Osteoblast (primary cell): ENCODE measurements at places on chromosomes 11 and 22. TPM values are rescaled to one million over a fixed set of nuclear protein-coding genes. Genes with fewer than 3 reads are reported as not detected.

The SUN2 gene
- 95.2 and 105 TPM in 2 replicates for total RNA-seq

The CSTPP1 gene
- 27.1 and 31.5 TPM in 2 replicates for total RNA-seq

The P2RY2 gene
- 0.36 and 0.59 TPM in 2 replicates for total RNA-seq

GRCh38 chr22:27097933-27098332 is 440.5 kb downstream of the MIAT start:
- no peak overlapping the region for H3K27ac ChIP-seq
- H3K36me3 ChIP-seq, result no peaks in the 10 kb centered on the region
- no peaks in the 10 kb centered on the region for H3K4me1 ChIP-seq
- no peak overlapping the region for H3K4me3 ChIP-seq

DNA sequence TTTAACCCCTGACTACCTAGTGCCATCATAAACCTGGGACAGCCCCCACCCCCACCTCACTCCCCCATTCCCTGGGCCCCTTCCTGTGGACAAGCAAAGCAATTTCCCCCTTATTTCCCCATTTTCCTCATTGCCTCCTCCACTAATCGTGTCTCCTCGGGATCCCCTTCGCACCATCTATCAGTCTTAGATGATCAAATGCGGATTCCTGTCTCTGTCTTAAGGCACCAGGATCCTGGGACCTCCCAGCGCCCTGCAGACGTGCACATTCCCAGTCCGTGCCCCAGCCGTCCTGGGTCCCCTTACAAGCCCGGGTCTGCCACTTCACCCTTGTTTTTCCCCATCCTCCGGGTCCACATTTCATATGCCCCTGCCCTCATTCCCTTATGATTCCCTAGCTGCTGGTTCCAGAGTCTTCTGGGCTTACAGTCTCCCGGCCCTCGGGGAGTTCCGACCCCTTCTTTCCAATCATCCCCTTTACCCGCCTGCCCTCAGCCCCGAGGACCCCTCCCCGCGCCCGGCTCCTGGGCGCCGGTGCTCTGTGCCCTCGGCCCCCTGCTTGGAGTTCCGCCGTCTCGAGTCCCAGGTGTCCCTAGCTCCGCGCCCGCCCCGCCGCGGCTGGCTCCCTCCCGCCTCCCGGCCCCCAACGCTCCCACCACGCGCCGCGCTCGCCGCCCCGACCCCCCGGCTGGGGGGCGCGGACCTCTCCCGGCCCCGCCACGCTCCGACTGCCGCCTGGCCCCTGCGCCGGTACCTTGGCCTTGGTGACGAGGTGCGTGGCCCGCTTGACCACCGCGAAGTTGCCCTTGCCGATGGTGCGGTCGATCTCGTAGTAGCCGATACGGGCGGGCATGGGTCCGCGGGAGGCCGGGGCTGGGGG is 599 bp downstream of the SIK3 start:
- no peaks in the 10 kb centered on the region for H3K36me3 ChIP-seq
- DNase-seq, result peak; percentile 90
- H3K27me3 ChIP-seq, result no peaks in the 10 kb centered on the region
- H3K4me1 ChIP-seq, result peaks cover 39% of the 10 kb centered on the region
- peak overlapping the region; percentile 77 for H3K4me3 ChIP-seq

The GUCY1A2 gene
- under 0.01 and 0.29 TPM in 2 replicates for total RNA-seq

GRCh38 chr11:131734871-131735270 is 364.5 kb downstream of the NTM start:
- H3K27me3 ChIP-seq, result peaks cover 6% of the 10 kb centered on the region
- H3K27ac ChIP-seq, result no peak overlapping the region
- no peaks in the 10 kb centered on the region for H3K36me3 ChIP-seq
- peaks cover 15% of the 10 kb centered on the region for H3K4me1 ChIP-seq
- DNase-seq, result no peak
- H3K4me3 ChIP-seq, result no peak overlapping the region

The SMC1B gene
- total RNA-seq, result not detected in 2 replicates

- no peaks in the 10 kb centered on the region for H3K36me3 ChIP-seq
- peaks cover 3% of the 10 kb centered on the region for H3K27me3 ChIP-seq
- peaks cover 3% of the 10 kb centered on the region for H3K4me1 ChIP-seq
- peak; percentile 85 for DNase-seq
- H3K27ac ChIP-seq, result no peak overlapping the region
Measured at GRCh38 chr22:27667121-27667843, 134.3 kb downstream of the MN1 start.

DNA sequence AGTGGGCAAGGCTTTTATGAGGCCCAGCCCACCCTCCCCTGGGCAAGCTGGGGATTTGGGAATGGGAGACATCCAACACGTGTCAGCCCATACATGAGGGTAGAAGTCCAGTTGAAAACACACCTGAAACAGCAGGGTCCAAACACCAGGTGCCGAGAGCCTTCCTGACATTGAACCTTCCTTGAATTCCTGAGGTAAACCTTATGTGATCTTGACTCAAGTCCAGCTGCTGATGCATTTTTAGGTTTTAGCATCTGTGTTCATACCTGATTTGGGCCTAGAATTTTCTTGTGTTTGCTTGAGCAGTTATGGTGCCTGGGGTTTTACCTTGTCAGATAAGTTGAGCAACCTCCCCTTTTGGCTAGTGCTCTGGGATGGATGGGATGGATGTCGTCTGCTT is 66.3 kb downstream of the CDKN1C start:
- no peak for DNase-seq
- no peak overlapping the region for H3K27ac ChIP-seq
- H3K4me1 ChIP-seq, result peaks cover 2% of the 10 kb centered on the region
- H3K27me3 ChIP-seq, result no peaks in the 10 kb centered on the region
- no peaks in the 10 kb centered on the region for H3K36me3 ChIP-seq

GRCh38 chr22:26894766-26895485 is 237.5 kb downstream of the MIAT start:
- no peaks in the 10 kb centered on the region for H3K27me3 ChIP-seq
- H3K4me1 ChIP-seq, result peaks cover 39% of the 10 kb centered on the region
- no peaks in the 10 kb centered on the region for H3K36me3 ChIP-seq
- no peak overlapping the region for H3K4me3 ChIP-seq

The L3MBTL2 gene
- total RNA-seq, result 21.5 and 22.8 TPM in 2 replicates

The HEPHL1 gene
- not detected in 2 replicates for total RNA-seq

The CEP126 gene
- total RNA-seq, result 3.6 and 4.1 TPM in 2 replicates

The RAG2 gene
- not detected in 2 replicates for total RNA-seq

DNA sequence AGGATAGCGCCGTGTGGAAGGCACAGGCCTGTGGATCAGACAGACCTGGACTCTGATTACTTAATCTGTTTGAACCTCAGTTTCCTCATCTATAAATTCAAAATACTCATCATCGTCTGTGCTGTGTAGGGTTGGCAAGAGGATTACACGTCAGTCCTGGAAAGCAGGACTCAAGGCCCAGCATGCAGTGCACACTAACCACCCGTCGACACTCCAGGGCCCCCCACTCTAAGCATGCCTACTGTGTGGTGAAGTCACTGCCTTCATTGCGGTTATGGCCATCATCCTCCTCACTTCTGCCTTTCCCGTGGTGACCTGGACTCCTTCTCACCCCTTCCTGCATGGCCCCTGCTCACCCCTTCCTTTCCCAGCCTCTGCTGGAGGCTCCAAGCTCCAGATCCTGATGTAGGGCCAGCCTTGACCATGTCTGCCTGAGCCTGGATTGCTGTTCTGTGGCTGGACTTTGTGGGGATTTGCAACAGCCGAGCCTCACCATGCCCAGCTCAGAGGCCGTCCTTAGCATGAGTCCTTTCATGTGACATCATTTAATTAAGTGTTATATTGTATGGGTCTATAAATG is 1158.0 kb downstream of the TBC1D22A start:
- H3K4me1 ChIP-seq, result no peaks in the 10 kb centered on the region
- H3K36me3 ChIP-seq, result no peaks in the 10 kb centered on the region
- H3K4me3 ChIP-seq, result no peak overlapping the region
- no peak for DNase-seq
- no peaks in the 10 kb centered on the region for H3K27me3 ChIP-seq

DNA sequence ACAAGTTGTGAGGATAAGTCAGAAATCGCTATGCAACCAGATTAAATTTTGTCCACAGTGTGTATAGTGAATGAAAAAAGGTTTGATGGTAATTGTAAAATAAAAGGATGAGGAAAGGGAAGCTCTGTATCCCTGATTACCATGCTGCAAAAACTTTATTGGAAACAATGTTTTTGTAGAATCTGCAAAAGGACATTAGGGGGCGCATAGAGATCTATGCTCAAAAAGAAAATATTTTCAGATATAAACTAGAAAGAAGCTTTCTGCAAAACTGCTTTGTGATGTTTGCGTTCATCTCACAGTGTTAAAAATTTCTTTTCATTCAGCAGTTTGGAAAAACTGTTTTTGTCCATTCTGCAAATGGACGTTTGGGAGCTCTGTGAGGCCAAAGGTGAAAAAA is 390.5 kb downstream of the OR4C45 start:
- no peaks in the 10 kb centered on the region for H3K4me1 ChIP-seq
- no peaks in the 10 kb centered on the region for H3K36me3 ChIP-seq

GRCh38 chr11:3169255-3170043 is 4.3 kb upstream of the OSBPL5 start:
- peak; percentile 98 for DNase-seq
- H3K4me3 ChIP-seq, result peak overlapping the region; percentile 77
- no peaks in the 10 kb centered on the region for H3K27me3 ChIP-seq
- H3K27ac ChIP-seq, result peak overlapping the region; percentile 80

DNA sequence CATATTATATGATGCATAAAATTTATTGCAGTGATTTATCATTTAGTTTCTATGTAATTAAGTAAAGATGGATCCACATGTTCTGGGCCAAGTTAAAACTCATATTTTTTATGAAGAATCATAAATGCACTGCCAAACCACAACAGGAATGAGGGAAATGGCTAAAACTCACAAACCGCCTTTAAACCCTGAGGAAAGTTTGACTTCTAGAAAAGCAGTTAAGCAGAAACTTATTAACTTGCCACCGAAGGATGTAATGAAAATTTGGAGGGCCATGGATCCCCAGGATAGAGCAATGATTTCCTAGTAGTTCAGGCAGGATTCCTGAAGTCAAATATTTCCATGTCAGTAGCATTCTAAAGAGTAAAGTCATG is 218.3 kb upstream of the CTSC start:
- no peaks in the 10 kb centered on the region for H3K27me3 ChIP-seq
- H3K4me1 ChIP-seq, result peaks cover 31% of the 10 kb centered on the region
- H3K27ac ChIP-seq, result peak overlapping the region; percentile 91
- no peak for DNase-seq

The LRRC56 gene
- total RNA-seq, result 0.88 and 1.1 TPM in 2 replicates

GRCh38 chr22:48706934-48707762 is 1120.5 kb downstream of the BRD1 start:
- no peak overlapping the region for H3K4me3 ChIP-seq
- no peaks in the 10 kb centered on the region for H3K27me3 ChIP-seq
- no peaks in the 10 kb centered on the region for H3K4me1 ChIP-seq

The ELMOD1 gene
- under 0.01 TPM in 2 replicates for total RNA-seq

The C22orf42 gene
- total RNA-seq, result not detected in 2 replicates

GRCh38 chr22:46612341-46612903 is 7.8 kb upstream of the GRAMD4 start:
- H3K4me3 ChIP-seq, result no peak overlapping the region
- no peak overlapping the region for H3K27ac ChIP-seq
- DNase-seq, result no peak
- no peaks in the 10 kb centered on the region for H3K27me3 ChIP-seq
- H3K36me3 ChIP-seq, result no peaks in the 10 kb centered on the region

The SAA4 gene
- total RNA-seq, result not detected in 2 replicates

DNA sequence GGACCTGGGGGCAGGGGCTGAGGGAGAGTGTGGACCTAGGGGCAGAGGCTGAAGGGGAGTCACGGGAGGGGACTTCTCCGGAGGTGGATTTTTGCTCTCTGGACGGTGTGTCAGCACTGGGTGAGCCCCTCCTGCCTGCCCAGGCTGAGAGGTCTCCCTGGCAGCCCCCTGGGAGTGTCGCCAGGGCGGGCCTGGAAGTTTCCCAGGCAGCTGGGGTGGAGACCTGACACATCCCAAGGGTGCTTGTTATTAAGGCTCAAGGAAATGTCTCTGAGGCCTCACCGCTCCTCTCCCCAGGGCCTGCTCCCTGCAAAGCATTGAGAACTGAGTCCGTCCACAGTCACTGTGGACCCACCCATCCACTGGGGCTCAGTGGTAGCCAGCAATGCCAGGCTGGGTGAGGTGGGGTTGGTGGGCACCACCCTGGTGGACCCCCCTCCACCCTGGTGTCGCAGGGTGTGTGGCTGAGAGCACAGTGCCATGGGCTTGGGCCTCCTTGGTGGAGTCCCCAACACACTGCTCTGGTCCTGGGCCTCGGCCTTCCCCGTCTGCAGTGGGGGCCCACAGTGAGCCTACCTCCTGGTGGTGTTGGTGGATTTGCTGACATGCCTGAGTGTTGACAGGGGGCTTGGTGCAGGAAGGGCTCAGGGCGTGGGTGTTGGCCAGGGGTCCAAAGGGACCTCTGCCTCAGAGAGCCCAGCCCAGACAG is 2.5 kb downstream of the CD81 start:
- peaks cover 3% of the 10 kb centered on the region for H3K36me3 ChIP-seq
- H3K4me1 ChIP-seq, result peaks cover 19% of the 10 kb centered on the region

The GP1BB gene
- 0.88 and 1.8 TPM in 2 replicates for total RNA-seq

DNA sequence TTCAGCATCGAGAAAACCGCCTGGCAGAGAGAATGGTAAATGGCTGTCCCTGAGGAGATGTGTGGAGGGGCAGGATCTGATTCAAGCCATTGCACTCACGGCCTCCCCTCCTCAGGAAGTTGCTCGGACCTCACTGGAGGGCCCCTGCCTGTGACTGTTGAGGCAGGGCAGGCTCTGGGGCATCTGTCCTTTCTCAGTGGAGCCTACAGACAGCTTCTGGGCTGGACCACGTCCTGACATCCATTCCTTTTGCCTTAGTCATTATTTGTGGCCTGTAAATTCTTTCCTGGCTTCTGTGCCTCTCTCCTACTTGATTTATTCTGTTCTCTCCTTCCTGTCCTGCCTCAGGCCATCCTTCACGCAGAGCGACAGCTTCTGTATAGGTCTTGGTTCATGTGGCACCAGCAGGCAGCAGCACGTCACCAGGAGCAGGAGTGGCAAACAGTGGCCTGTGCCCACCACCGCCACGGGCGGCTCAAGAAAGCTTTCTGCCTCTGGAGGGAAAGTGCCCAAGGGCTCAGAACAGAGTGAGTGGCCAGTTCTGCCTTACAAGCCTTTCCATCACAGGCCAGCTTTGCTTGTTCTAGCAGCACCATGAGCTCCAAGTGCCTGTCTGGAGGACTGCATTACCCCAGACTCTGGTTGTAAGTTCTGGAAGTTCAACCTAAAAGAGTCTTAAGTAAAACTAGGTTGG is 59.6 kb downstream of the PISD start:
- peaks cover 13% of the 10 kb centered on the region for H3K4me1 ChIP-seq
- peak; percentile 96 for DNase-seq
- H3K4me3 ChIP-seq, result no peak overlapping the region
- no peaks in the 10 kb centered on the region for H3K27me3 ChIP-seq
- peaks cover 2% of the 10 kb centered on the region for H3K36me3 ChIP-seq
- H3K27ac ChIP-seq, result peak overlapping the region; percentile 66
